RPMI8226 (cell line): ENCODE measurements at places on chromosomes 3 and 15.

GRCh38 chr3:161274691-161275298, 53.7 kb downstream of the NMD3 start:
- peak; percentile 74 for DNase-seq

DNA sequence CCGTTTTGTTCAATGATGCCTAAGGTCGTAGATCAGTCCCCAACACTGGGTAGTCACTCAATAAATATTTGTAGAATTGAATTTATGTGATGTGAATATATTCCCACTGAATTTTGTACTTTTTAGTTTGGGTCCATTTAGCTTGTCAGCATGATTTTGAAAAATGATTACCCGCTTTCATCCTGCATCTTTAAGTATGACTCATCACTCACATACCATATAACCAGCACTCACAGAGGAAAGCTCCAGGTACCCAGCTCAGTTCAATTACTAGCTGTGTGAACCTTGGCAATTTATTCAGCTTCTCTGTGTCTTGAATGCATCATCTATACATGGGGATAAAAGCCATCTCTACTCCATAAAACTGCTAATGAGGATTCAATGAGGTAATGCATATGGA, 2.2 kb upstream of the MLF1 start:
- DNase-seq, result no peak

- DNase-seq, result no peak
Measured at GRCh38 chr3:8001712-8002111, 499.9 kb upstream of the LMCD1 start.

DNA sequence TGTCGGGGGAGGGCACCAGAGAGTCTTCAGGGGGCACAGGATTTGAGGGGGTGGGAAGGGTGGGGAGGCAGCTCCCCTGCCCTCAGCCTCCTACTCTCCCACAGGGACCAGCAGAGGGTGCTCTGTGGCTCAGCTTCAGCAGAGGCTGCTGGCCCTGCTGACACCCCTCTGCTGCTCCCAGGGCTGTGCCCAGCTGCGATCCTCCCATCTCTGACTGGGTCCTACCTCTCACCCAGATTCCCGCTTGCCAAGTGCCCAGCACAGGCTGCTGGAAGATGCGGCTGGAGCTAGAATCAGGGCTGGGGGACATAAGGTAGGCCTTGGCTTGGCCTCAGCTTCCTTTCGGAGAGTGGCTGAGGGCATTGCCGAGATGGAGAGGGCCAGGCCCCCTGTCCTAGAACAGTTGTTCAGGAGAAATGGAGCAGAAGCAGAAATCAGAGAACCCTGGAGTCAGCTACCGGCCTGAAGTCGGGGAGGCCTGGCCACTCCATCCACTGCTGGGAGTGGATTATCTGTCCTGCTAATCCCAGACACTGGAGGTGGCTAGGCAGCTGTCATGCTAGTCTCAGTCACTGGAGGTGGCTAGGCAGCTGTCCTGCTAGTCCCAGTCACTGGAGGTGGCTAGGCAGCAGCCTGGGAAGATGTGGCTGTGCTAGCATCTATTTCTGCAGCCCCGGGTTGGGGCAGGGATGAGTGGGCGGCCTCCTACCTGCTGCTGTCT, 3.9 kb downstream of the GRM2 start:
- DNase-seq, result peak; percentile 26
